Lower leg skin (tissue), 4 donors: ENCODE measurements at places on chromosomes 11 and 22. TPM values are rescaled to one million over a fixed set of nuclear protein-coding genes. Genes with fewer than 3 reads are reported as not detected.

The PAMR1 gene
- 12.7 TPM for total RNA-seq

GRCh38 chr11:116750070-116750718, 22.6 kb downstream of the BUD13 start:
- DNase-seq: no peak

DNA sequence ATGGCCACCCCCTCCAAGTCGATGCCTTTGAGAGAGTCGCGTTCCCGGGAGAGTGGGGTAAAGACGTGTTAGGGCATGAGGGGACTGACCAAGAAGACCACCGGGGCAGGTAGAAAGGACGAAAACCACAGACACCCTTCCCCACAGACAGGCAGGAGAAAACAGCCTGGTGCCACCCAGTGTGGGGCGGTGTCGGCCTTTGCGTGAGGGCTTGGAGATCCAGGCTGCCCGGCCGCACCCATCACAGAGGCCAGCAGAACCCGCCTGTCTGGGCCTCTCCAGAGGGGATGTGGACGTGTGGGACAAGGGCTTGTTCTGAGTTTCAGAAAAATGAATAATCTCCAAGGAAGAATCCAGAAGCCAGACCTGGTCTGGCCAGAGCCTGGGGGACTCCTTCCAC, 30.8 kb downstream of the DAGLA start:
- DNase-seq: no peak

DNA sequence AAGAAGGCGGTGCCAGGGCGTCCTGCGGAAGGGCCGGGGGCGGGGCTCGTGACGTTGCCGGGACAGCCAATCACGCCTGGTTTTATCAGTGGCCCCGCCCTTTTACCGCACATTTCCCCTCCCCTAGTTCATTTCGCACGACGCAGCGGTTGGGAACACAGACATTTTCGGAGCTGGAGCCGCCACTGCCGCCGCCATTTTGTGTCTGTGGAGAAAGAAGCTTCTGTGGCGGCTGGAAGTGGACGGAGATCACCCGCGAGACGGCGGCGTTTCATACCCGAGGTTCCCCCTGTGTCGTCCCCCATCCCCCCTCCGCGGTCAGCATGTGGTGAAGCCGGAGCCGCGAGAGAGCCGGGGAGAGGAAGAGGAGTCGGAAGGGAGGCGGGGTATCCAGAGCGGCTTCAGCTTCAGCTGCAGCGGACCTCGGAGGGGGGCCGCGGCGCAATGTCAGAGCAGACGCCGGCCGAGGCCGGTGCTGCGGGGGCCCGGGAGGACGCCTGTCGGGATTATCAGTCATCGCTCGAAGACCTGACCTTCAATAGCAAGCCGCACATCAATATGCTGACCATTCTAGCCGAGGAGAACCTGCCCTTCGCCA, at the start of gene PCF11:
Gene PCF11 (plus strand): TSS at position 136 of the 598 bp plus-strand sequence. CDS start 309 bp downstream, at position 445.
- no peak for DNase-seq

GRCh38 chr11:59273373-59273841, 60.7 kb upstream of the MPEG1 start:
- no peak for DNase-seq

GRCh38 chr11:66546368-66546965, at the start of gene ACTN3:
TSS of gene ACTN3 (plus strand) at chr11:66546903. CDS start at chr11:66546938, 35 bp downstream.
- no peak for DNase-seq

The RCOR2 gene
- 0.16 TPM for total RNA-seq

GRCh38 chr22:47310601-47311000, 548.2 kb downstream of the TBC1D22A start:
- DNase-seq: no peak

DNA sequence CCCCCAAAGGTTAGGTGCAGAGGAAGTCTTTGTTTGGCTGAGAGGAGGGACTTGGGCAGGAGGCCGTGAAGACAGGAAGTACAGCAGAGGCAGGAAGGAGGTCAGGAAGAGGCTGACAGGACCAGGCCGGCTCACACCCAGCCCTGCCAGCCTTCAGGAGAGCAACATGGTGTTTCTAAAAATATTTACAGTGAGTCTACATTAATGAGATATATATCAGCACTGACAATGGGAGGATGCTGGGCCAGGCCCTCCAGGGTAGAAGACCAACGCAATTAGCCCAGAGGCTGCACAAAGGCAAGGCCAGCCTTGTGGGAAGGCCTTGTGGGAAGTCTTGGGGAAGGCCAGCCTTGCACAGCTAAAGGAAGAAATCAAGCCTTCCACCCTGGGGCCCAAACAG, 7.9 kb upstream of the APLNR start:
- no peak for DNase-seq

- DNase-seq: no peak
These were observed 455.4 kb upstream of the CNTN5 start for GRCh38 chr11:98565311-98565710.

- no peak for DNase-seq
These were observed 35.7 kb downstream of the CELF1 start for GRCh38 chr11:47516984-47517853.

- DNase-seq: no peak
These were observed 26.9 kb upstream of the TP53I11 start for GRCh38 chr11:44977493-44977984.

DNA sequence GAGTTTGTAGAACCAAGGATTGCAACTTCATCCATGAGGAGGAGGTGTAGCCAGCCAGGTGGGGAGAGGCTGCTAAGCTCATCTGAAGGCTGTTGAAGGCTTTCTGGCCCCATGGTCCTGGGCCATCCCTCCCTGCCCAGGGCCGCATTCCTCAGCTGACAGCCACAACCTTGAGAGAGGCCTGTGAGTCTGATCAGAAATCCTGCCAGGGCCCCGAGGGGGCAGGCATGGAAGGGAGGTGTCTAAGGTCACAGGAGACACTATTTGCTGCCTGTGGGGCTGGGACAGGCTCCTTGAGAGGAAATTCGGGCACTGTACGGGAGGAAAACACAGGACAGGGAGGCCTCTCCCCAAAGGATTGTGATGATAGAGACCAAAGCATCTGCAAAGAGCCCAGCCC, 88.1 kb upstream of the IGLL5 start:
- peak; percentile 80 for DNase-seq

The APBB1 gene
- 19.7 TPM for total RNA-seq

The CD44 gene
- total RNA-seq: 1,282 TPM

- no peak for DNase-seq
These were observed 11.3 kb upstream of the SESN3 start for GRCh38 chr11:95242091-95242844.

The NCR3LG1 gene
- 5.4 TPM for total RNA-seq

The CD3D gene
- total RNA-seq: 0.46 TPM

GRCh38 chr11:82722231-82722630, 11.4 kb downstream of the FAM181B start:
- DNase-seq: no peak

GRCh38 chr22:48157676-48158075, 1395.2 kb downstream of the TBC1D22A start:
- peak; percentile 78 for DNase-seq

The KCNQ1 gene
- total RNA-seq: 2.2 TPM

The LTO1 gene
- 69.2 TPM for total RNA-seq

DNA sequence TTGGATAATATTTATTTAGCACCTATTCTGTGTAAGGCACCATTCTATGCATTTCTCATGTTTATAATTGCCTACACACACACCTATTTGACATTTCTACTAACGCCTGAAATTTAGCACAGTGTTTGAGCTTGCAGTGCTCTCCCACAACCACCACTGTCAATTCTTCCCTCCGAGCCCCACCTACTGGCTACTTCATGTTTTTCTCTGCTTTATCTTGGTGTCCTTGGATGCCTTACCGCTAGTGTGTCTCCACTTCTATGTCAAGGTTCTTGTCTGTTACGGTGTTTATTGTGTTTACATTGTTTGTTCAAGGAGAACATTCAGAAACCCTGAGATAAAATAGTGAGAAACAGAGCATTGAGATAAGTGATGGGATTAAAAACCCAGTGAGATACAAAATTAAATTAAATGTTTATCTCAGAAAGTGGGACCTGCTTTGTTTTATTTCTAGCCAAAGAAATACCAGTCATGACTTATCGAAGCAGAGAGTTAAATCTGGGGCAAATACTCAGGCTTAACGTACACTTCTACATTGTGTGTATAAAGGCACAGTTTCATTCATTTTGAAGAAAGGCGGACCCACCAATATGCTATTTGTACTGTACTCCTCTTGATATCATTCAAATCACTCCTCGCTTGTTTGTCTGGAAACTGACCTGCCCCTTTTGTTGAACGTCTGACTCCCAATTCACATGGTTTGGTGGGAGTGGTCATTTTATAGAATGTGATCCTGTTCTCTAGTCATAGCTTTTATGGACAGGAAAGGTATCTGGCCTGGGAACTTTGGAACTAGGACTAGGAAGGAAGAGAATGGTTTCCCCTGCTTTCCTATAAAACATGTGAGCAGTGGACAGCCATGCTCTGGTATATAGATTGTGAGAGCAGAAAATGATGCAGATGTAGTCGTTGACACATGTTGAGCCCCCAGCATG, 39.2 kb upstream of the SLC36A4 start:
- no peak for DNase-seq

The MS4A14 gene
- total RNA-seq: 0.38 TPM

DNA sequence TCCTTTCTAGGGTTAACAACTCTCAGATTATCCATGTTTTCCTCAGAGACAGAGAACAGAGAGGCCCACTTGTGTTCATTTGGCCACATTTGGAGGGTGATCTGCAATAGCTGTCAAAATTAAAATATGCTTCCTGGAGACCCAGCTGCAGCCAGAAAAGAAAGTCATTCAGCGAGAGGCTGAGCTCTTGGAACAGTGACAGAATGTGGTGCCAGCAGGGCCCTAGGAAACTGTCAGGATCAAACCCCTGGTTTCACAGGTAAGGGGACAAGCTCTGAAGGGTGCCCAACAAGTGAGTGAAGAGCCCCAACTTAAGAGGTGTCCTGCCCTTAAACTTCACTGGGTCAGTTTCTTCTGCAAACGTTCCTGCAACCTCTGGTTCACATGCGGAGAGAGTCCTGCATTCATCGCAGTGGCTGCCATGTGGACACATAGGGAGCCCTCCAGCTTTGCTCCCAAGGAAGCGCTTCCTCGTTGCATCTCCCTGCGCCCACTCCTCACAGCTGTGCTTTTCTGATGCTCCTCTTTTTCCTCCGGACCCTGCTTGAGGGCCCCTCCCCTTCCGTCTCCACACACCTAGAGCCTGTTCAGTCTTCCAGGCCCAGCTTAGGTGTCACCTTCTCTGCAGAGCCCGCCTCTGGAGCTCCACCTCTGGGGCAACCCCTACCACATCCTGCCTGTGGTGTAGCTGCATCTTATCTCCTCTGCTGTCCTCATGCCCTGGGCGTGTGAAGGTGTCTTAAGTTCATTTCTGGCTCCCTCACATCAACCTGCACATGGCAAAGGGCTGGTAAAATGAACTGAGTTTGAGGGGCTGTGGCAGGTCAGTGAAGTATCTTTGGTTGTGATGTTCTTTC, 3.9 kb downstream of the UCP3 start:
- peak; percentile 80 for DNase-seq

- no peak for DNase-seq
These were observed 11.8 kb downstream of the EMSY start for GRCh38 chr11:76456571-76456970.

The TBRG1 gene
- 24.9 TPM for total RNA-seq

- no peak for DNase-seq
These were observed 46.5 kb upstream of the GALNT18 start for GRCh38 chr11:11668274-11668673.

DNA sequence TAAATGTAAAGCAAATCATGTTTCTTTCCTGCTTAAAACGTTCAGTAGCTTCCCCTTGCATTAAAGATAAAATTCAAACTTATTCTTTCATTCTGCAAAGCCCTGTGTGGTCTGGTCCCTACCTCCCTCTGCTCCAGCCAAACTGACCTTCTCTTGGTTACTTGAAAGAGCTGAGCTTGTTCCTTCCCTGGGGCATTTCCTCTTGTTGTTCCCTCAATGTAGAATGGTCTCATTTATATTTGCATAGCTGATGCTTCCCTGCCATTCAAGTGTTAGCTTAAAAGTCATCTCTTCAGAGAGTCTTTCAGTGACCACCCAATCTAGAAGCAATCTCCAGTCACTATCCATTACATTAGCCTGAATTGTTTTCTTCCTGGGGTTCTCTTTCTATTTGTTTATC, 1618.5 kb upstream of the TENM4 start:
- no peak for DNase-seq

DNA sequence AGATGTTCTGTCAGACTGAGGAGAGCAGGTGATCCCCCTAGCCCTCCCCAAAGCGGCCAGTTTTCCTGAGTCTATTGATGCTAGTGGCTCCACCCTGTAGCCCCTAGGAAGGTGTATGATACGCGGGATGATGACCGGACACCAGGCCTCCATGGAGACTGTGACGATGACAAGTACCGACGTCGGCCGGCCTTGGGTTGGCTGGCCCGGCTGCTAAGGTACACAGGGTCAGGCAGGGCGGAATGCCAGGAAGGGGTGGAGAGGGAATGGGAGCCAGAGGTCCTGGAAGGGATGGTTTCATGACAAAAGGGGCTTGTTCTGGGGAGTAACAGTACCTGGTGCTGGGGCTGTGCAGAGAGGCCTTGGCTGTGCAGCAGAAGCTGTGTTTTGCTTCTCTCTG, 3.2 kb downstream of the ZFPL1 start:
- no peak for DNase-seq

GRCh38 chr11:67612751-67613150, 6.0 kb downstream of the NDUFV1 start:
- no peak for DNase-seq

DNA sequence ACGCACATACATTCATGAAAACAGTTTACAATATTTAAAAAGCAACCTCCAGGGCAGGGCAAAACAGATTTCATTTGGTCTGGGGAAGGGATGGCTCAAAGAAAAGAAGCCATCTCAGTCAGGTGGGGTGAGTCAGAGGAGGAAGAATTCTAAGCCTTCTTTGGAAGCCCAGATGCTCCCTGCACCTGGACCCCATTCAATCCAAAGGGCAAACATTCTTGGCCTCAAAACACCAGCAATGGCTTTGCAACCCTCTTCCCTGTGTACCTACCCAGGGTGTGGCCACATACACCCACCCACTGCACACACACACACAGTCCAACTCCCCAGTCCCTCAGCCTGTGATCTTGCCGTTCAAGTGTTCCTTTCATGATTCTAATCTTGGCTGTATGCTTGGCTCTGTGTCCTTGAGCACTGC, 2.0 kb downstream of the KCNE3 start:
- no peak for DNase-seq

The KRTAP5-9 gene
- 1.9 TPM for total RNA-seq

The HBE1 gene
- total RNA-seq: not detected

- no peak for DNase-seq
These were observed 1344.0 kb upstream of the RAG2 start for GRCh38 chr11:37942081-37942480.

The SYT8 gene
- total RNA-seq: 108 TPM
